ENCODE measurements at places on chromosomes 2 and 18. TPM values are rescaled to one million over a fixed set of nuclear protein-coding genes. Genes with fewer than 3 reads are reported as not detected.

GREB1L gene
- 10.7 TPM for total RNA-seq

PCARE gene
- total RNA-seq = 0.20 TPM

BIN1 gene
- total RNA-seq = 20.4 TPM

RPRM gene
- not detected for total RNA-seq

IL36RN gene
- not detected for total RNA-seq

MTCL1 gene
- 3.3 TPM for total RNA-seq

ARHGAP15 gene
- total RNA-seq = 2.9 TPM

SETBP1 gene
- 12.2 TPM for total RNA-seq

SGO2 gene
- 2.0 TPM for total RNA-seq

All from heart right ventricle (tissue), 16 donors.